ENCODE measurements at places on chromosomes 11 and 22. TPM values are rescaled to one million over a fixed set of nuclear protein-coding genes. Genes with fewer than 3 reads are reported as not detected.

GPR83 gene
- 2.9 TPM for total RNA-seq

DERL3 gene
- 1.2 TPM for total RNA-seq

SOX6 gene
- total RNA-seq: 1.4 TPM

FRMD8 gene
- total RNA-seq: 11.1 TPM

IGLL1 gene
- total RNA-seq: not detected

GAB4 gene
- 0.15 TPM for total RNA-seq

OR52A1 gene
- not detected for total RNA-seq

THRSP gene
- total RNA-seq: not detected

- peak; percentile 23 for DNase-seq
Observed at GRCh38 chr11:110479108-110480101, 49.7 kb downstream of the FDX1 start.

DNA sequence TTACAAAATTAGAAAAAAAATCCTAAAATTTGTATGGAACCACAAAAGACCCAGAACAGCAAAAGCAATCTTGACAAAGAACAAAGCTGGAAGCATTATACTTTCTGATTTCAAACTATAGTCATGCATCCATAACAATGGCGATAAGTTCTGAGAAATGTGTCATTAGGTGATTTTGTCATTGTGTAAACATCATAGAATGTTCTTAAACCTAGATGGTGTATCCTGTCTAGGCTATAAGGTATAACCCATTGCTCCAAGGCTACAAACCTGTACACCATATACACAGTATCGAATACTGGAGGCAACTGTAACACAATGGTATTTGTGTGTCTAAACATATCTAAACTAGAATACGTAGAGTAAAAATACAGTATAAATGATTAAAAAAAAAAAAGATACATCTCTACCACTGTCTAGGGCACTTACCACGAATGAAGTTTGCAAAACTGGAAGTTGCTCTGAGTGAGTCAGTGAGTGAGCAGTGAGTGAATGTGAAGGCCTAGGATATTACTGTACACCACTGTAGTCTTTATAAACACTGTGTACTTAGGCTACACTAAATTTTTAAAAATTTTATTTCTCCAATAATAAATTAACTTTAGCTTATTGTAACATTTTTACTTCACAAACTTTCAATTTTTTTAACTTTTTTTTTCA is 18.1 kb upstream of the SC5D start:
- DNase-seq: no peak

DNA sequence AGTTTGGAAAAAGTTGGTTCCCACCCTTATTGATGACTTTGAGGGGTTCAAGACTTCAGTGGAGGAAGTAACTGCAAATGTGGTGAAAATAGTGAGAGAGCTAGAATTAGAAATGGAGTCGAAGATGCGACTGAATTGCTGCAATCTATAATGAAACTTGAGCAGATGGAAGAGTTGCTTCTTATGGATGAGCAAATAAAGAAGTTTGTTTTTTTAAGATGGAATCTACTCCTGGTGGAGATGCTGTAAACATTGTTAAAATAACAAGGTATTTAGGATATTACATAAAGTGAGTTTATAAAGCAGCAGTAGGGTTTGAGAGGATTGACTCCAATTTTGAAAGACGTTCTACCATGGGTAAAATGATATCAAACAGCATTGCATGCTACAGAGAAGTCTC is 64.2 kb upstream of the GRK2 start:
- no peak for DNase-seq

DNA sequence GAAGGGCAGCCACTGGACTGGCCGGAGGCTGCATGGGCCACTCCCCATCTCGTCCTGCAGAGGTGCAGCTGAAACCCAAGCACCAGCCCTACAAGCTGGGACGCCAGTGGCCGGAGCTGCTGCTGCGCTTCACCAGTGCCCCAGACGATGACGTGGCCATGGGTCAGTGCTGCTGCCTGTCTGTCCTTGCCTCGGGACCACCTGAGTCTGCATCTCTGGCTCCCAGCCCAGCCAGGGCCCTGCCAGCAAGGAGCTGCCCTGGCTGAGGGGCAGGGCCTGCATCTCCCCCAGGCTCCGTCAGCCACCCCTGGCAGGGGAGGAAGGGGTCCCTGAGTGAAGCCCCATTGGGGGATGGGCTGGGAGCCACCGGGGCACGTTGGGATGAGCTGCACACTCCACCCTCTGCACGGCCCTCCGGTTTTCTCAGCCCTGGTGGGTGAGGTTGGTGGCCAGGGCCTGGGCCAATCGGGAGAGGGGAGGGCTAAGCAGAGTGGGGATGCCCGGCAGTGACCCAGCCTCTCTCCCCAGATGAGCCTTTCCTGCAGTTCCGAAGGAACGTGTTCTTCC is 7.2 kb downstream of the FRMD8 start:
- DNase-seq: no peak

- no peak for DNase-seq
Observed at GRCh38 chr11:47466201-47466600, 17.3 kb upstream of the RAPSN start.

GRCh38 chr11:104462341-104462740 is 298.4 kb upstream of the PDGFD start:
- no peak for DNase-seq

DNA sequence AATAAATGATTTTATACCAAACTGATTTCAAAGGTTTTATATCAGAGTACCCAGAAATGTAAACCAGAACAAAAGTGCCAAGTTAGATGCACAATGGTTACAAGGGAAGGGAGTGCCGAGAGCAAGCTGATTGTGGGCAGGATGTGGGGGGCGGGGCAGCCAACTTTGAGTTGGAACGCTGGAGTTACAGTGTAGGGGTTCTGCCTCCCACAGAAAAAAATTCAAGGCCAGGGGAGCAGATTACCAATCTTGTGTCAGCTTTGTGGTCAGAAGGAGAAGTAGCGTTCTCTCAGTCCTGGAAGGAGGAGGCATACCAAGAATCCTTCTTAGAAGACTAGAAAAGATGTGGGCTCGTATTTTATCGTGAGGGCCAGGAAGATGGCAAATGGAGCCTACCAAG is 15.9 kb upstream of the POU2AF2 start:
- DNase-seq: no peak

DNA sequence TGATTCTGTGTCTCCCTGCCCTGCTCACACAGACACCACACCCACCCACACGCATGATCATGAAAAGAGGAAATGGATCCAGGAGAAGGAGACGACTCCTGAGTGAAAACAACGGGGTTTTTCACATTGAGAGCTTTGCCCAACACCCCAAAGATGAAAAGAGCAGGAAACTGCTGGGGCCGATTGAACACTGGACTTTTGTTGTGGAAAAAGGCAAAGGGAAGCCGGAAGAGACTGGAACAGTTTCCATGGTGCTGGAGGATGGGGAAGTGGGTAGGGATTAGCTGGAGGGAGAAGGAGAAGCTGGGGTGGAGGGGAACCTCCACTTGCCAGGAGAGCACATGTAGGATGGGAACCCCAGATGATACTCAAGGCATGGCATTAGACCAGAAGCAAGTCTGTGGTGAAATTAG is 5.2 kb upstream of the SLC43A3 start:
- DNase-seq: no peak

DNA sequence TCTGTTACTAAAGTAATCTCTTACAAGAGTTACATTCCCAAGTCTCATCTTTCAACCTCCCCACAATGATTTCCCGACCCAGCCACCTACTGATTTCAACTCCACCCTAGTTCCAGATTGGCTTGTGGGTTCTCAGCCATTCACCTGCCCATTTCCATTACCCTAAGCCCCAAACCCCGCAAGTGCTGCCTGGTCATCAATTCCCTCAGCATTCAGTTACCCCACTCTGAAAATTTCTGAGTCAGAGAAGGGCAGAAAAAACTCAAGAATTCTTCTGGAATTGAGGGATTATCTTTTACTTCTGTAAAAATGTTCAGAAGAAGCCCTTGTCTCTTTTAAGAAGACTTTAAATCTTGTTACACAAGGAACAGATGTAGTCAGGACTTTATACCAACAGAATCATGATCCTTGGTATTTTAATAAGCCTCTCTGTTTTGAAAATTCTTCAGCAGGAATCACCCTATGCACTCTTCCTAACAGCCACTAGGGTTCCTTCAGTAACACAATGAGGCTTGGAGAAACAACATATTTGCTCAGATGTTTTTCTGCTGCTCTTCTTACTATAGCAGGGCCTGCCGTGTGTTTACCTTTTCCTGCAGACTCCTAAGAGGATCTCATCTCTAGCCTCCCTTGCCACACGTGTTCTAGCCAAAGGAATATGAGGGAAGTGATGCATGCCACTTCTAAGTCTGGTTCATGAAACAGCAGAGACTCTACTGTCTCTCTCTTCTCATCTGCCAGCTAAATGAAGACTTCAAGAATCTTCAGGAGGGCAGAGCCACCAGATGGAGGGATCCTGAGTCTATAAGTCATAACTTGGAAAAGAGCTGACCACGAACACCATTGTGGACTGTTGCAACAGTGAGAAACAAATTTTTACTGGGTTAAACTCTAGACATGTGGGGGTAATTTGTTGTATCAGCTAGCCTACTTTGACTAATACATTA is 29.3 kb upstream of the PAMR1 start:
- DNase-seq: no peak

DNA sequence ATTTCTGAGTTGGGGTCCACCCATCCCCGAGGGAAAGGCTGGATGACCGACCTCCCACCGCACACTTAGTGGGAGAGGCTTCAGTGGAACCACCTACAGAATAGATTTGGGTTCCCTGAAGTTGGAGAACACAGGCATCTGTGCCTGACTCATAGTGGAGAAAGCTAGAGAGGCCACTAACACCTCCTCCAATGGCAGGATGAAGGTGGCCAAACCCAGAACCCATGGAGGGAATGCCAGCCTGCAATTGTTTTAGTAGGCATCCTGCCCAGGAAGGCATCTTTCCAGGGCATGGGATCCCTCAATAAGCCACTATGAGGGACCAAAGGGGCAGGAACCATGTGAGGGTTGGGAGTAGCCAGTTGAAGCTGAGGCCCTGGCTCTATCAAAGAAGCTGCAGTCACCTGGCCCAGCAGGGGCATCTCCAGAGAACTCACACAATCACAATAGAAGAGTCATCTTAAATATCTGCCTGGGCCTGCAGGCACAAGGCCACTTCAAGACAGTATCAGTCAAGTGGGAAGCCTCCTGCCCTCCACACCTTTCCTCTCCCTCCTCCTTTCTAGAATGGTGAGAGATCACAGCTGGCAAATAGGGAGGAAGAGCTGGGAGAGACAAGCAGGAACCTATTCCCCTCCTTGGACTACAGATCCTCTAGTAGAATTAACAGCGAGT is 124.1 kb upstream of the CSNK2A3 start:
- no peak for DNase-seq

- DNase-seq: no peak
Observed at GRCh38 chr11:103532133-103532788, 423.0 kb downstream of the DYNC2H1 start.

DNA sequence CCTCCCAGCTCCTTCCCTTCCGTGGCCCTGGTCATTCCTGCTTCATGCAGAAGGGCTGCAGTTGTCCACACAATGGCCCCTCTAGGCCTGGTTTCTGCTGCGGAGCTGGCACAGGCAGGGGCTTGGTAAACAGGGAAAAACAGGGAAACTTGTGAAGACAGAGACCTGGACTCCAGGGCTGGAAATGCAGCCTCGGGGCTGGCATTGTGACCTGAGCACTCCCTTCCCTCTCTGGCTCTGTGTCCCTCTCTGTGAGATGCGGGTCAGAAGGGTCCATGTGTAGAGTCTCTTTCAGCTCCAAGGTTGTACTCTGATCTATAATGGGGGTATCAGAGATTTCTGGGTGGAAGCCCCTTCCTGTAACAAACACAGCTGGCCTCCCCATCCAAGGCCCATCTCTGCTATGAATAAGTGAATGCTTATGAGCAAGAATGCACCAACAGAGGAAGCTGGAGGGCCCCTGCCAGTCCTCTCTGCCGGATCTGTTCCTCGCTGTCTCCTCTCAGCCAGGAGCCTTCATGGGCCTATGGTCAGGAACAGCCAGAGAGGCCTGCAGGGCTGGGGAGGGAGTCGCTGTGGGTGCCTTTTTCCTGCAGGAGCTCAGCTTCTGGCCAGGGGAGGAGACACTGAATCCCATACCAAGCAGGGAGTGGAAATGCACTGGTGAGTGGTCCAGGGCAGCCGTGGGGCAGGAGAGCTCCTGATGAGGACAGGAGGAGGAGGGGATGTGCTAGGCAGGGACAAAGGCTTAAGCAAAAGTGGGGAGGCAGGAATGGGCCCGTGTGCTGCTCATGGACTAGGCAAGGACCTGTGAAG is 6.7 kb upstream of the DERL3 start:
- DNase-seq: no peak

DNA sequence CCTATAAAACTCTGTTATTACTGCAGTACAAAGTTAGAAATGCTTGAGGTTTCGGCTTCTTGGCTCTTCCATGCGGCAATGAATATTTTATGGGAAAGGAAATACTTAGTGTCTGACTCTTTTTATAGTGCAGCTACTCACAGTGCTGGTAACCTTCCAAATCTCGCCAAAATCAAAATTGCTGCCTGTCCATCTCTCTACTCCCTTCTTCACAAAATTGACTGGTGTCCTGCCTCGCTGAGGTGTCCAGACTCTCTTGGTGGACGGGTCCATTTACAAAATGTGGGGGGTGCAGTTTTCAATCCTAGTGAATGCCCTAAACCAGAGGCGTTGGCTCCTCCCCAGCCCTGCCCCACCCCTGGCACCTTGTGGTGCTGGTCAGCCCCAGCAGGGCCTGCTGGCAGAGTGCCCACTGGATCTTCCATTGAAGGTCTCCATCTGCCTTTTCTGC is 73.5 kb downstream of the ZBTB16 start:
- no peak for DNase-seq

- DNase-seq: no peak
Observed at GRCh38 chr22:31363885-31364465, 17.8 kb upstream of the PATZ1 start.

- DNase-seq: no peak
Observed at GRCh38 chr11:76670485-76671236, at the start of gene LRRC32. Gene LRRC32, minus strand, starts transcription at chr11:76670747. Its CDS starts 4,793 bp downstream, at chr11:76665954.

- DNase-seq: no peak
Observed at GRCh38 chr22:30718491-30718890, 23.8 kb downstream of the OSBP2 start.

GRCh38 chr11:82826526-82826925 is 73.7 kb downstream of the PRCP start:
- no peak for DNase-seq

GRCh38 chr11:10990160-10990559 is 132.3 kb upstream of the ZBED5 start:
- no peak for DNase-seq

- no peak for DNase-seq
Observed at GRCh38 chr11:19595840-19596751, 116.5 kb upstream of the NAV2 start.

- DNase-seq: no peak
Observed at GRCh38 chr11:104219096-104219495, 55.1 kb upstream of the PDGFD start.

GRCh38 chr22:29469755-29470154 is 10.3 kb upstream of the NEFH start:
- DNase-seq: no peak

DNA sequence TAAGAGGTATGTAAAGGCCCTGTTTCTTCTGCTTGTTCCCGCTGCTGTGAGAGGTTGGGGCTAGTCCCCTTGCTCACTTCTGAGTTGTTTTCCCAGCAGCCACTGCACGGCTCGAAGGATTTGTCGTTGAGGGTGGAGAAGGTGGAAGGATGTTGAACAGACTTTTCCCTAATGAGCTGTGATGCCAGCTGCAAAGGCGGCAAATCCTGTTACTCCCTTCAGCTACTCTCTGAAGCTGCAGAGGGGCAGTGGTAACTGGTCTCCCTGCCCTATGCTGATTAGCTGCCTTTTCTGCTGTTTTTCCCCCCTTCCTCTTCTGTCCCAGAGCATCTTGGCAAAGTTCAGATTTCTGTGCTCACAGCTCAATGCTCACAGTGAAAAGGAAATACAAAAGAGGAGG is 90.4 kb upstream of the SLC25A18 start:
- peak; percentile 25 for DNase-seq
